ENCODE measurements at places on chromosomes 12 and 14. TPM values are rescaled to one million over a fixed set of nuclear protein-coding genes. Genes with fewer than 3 reads are reported as not detected.

Gene COQ6
- 20.9 TPM for total RNA-seq

DNA sequence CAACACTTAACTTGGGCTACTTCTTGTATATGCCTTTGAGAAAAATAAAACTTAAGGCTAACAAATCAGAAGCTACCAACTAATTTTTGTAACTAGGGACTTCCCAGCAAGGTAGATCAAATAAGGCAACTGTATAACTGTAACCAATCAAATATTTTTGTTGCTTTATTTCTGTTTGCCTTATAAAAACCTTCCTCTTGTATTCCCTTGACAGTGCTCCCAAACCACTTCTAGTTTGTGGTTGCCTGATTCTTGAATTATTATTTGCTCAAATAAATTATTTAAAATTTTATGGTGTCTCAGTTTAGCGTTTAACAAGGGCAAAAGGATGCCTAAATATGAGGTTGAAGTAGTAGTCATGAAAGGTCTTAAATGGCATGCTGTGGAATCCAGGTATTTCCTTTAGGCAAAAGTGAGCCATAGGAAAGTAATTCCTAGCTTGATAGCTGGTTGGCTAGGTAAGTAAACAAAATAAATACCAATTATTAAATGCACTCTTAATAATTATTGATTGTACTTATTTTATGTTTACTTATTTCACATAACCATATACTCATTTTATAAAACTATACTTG lies 632.6 kb downstream of the RPL10L start:
- DNase-seq, result no peak

Gene ZFYVE26
- 32.9 TPM for total RNA-seq

Gene NXPH4
- 3.3 TPM for total RNA-seq

Gene CD69
- total RNA-seq, result 0.40 TPM

Gene PDZRN4
- 1.4 TPM for total RNA-seq

DNA sequence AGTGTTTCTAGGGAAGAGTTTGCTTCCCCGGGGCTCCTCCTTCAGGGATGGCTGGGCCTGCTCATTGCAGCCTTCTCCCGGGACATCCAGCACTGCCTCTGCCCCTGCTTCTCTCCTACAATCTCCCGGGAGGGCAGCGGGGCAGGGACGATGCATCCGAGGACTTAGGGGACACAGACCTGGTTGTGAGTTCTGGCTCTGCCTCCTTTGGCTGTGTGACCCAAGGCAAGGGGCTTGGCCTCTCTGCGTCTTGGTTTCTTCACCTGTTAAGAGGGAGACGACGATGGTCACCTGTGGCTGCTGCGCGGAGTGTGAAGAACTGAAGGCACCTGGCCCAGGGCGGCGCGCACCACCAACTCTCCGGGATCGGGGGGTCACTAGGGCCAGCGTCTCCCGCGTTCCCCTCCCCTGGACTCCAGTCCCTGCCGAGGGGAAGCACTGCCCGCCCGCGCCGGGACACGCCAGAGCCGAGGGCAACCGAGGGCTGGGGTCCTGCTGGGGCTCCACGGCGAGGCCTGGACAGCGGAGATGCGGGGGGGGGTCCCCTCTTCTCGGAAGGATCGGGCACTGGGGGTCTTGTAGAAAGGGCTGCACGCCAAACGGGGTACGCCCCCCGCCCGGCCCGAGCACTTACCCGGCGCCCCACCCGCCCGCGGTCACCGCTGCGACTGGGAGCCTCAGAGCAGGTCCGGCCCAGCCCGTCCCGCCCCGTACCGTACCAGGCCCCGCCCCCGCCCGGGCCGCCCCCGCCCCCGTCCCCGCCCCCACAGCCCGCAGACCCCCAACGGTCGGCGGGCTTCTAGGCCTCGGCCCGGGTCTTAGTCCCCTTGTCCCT lies at the start of gene HVCN1:
HVCN1 (minus strand) TSS at position 670 of the 835 bp plus-strand sequence. CDS start 5,870 bp downstream, outside the sequence.
- DNase-seq, result no peak

Data from mesothelial cell of epicardium (in vitro differentiated cells).